Activated CD8-positive, alpha-beta memory T cell treated with anti-CD3 and anti-CD28 coated beads for 24 hours (primary cell): ENCODE measurements at places on chromosomes 7 and 10.

GRCh38 chr7:12320987-12321647, 82.5 kb downstream of the VWDE start:
- DNase-seq = no peak

- no peak for DNase-seq
Measured at GRCh38 chr7:28507525-28508282, 95.4 kb downstream of the CREB5 start.

- no peak for DNase-seq
Measured at GRCh38 chr10:66926841-66927240, 1.0 kb downstream of the LRRTM3 start.

GRCh38 chr7:36949711-36950600, 225.7 kb upstream of the AOAH start:
- DNase-seq = no peak

- DNase-seq = no peak
Measured at GRCh38 chr7:76065016-76065612, 17.2 kb downstream of the MDH2 start.

GRCh38 chr7:81404669-81405068, 365.2 kb downstream of the HGF start:
- no peak for DNase-seq

- DNase-seq = peak; percentile 43
Measured at GRCh38 chr10:43041422-43042342, 35.2 kb upstream of the RET start.

DNA sequence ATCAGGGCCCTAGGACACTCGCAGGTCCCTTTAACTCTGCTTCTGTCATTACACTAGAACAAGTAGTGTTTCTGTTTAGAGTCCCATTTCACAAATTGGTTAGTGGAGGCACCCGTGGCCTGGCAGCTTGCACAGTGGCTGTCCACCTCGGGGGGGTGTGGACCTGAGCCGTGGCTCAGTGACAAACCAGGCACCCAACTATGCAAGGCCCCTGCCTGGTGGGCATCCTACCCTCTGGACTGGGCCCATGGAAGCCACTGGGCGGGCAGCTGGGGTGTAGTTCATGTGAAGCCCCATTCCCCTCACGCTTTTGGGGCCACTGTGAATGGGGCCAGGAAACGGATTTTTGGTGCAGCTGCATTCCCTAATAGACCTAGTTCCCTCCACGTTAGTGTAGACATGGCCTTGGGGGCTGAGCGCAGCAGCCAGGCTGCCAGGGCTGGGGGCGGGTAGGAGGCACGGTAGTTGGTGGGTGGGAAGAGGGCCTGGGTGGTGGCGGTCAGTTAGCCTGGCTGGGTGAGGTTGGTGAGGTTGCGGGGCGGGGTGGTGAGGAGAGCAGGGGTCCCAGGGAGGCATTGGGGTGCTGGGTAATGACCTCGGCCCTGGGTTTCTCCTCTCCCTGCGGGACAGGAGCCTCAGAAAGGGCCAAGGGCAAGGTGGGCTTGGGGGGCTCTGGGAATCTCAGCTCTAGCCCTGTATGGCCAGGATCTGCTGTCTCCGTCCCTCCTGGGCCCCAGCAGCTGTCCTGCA, 18.7 kb downstream of the ZNF316 start:
- no peak for DNase-seq

- DNase-seq = no peak
Measured at GRCh38 chr7:12107841-12108254, 103.2 kb upstream of the TMEM106B start.

DNA sequence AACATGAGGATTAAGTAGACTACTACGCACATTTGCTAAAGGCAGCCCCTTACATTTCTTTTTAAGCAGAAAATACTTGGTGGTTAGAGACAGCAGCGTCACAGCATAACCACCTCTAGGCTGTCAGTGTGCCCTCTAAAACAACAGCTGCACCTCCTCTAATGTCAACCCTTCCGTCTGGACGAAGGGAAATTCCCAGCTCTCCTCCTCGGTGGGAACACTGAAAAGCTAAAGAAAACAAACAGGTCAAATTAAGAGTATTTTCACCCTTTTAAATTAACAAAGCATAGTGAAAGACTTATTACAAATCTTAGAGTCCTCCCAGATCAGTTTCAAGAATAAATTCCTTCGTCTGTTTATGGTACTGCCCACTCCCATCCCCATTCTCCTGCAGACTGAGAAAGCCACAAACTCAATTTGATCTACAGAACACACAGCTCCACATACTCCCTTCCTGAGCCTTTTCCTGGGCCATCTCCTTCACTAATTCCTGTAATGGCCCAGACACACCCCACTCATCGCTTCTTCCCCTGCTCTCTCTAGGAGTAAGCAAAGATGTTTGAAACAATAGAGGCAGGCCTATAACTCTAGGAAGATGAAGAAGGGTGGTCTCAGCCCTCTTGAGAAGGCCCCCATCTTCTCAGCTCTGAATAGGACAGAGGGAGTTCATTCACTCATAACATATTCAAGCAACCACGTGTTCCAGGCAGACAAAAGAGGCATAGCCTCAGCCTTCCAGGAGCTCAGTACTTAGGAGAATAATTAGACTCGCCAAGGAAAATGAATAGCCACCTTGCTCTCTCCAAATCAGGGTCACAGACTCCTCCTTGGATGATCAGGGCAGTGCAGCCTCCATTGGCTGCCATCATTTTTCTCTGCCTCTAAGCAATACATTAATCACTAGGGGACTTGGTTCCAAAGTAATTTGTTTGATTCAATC, 47.5 kb upstream of the HNRNPH3 start:
- DNase-seq = no peak

DNA sequence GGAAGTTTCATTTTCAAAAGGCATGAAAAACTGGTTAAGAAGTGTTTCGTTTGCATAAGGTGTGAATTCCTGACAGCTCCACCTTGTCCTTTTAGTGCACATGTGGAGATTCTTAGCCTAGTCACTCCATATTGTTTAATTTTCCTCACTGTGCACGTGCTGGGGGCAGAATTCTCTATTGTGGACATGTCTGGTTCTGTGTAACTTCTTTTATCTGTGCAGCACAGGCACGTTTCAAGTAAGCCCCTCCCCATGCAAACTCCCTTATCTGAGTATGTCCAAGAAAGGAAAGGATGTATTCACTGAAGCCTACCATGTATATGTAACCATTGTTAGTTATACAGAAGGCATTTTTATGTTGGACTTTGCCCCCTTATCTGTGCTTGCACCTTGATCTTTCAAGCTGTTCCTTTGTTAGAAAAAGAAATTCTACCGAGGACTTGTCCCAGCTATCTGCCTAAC, 1346.3 kb downstream of the REEP3 start:
- DNase-seq = no peak

DNA sequence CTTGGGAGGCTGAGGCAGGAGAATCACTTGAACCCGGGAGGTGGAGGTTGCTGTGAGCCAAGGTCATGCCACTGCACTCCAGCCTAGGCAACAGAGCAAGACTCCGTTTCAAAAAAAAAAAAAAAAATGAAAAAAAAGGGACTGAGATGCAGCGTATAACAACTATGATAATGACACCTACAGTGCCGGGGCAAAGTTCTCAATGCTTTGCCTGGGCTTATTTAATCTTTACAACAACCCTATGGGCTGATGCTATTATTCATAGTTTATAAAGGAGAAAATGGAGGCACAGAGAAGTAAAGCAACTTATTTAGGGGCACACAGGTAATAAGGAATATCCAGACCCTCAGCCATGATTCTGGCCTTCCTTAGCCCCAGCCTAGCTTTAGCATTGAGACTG, 47.6 kb downstream of the SUGCT start:
- DNase-seq = no peak
